ENCODE measurements at places on chromosomes 7 and 10. TPM values are rescaled to one million over a fixed set of nuclear protein-coding genes. Genes with fewer than 3 reads are reported as not detected.
A peak's percentile ranks its signal among the peaks of the same experiment; 100 is the strongest.

DNA sequence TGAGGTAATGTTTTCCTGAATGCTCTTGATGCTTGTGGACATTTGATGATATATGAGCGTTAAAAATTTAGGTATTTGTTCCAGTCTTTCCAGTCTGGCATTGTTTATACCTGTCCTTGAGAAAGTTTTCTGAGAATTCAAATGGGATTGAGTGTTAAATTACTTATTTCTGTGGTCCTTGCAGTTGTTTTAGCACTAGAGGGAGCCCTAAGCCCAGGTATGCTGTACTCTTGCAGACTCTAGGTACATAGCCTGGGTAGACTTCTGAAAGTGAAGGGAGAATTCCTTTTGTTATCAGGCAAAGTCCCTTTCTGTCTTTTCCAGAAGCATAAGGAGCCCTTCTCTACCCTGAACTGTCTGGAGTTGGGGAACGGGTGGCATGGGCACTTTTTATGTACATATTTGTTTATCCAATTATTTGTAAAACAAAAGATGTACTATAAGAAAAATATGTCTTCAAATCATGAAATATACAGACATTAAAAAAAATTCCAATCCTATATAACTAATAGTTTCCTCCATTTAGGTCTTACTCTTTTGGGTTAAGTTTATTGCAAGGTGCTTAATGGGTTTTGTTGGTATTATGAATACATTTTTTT, 262.1 kb downstream of the ATRNL1 start:
- DNase-seq = no peak

GRCh38 chr7:106456329-106456728, 171.5 kb upstream of the NAMPT start:
- no peak for DNase-seq

GRCh38 chr10:30151581-30152389, 92.4 kb upstream of the JCAD start:
- DNase-seq = peak; percentile 15

- no peak for DNase-seq
Observed at GRCh38 chr7:98729121-98729520, 112.0 kb downstream of the NPTX2 start.

DNA sequence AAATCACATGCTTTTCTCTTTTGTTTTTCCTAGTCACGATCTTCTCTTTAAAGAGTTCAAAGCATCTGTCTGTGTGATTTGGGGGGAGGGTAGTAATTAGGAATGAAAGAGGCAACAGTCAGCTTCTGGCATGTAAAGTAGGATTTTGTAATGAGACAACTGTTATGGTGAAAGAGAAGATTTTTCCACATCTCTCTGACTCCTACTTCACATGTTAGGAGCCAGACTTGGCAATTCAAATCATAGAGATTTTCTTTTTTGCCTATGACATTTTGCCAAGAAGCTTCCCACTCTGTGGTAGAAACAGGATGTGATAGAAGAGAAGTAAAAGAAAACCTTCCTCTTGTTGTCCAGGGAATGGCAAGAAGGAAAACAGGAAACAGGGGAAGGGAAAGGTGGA, 38.3 kb upstream of the KLHL7 start:
- DNase-seq = no peak

Gene DKK1
- total RNA-seq = 111 TPM

Gene NSMCE4A
- total RNA-seq = 53.4 TPM

Gene OR2A42
- under 0.01 TPM for total RNA-seq
